T-helper 2 cell (primary cell): ENCODE measurements at places on chromosomes 6 and 20.

DNA sequence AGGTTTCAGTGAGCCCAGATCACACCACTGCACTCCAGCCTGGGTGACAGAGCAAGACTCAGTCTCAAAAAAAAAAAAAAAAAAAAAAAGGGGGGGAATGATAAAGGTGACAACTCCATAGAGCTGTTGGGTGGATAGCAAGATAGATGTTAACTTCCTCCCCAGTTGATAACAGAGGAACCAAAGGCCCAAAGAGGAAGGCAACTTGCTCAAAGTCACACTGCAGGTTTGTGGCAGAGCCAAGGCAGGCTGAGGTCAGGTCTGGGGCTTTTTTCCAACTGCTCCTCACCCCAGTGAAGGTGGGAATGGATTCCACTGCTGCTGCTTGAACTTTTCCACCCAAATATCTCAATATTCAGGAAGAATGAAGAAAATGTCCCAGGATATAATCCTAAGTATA, 26.7 kb downstream of the HCK start:
- no peak for DNase-seq

- DNase-seq, result no peak
Measured at GRCh38 chr6:135182071-135183001, 1.2 kb downstream of the MYB start.

DNA sequence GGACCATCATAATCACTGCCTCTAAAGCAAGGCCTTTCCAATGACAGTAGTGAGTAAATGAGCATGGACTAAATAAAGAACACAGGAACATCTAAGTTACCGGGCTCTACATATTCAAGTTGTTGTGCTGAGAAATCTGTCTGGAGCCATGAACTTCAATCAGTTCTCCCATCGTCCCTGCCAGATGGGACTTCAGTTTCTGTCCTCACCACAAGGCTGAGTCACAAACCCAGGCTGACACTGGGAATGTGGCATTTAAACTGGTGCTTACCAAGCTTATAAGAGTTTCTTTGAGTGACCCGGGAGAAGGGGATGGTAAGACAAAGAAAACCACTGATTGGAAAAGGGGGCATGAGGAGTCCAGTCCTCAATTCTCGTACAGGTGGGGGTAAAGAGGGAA, 497.0 kb downstream of the MAFB start:
- no peak for DNase-seq

DNA sequence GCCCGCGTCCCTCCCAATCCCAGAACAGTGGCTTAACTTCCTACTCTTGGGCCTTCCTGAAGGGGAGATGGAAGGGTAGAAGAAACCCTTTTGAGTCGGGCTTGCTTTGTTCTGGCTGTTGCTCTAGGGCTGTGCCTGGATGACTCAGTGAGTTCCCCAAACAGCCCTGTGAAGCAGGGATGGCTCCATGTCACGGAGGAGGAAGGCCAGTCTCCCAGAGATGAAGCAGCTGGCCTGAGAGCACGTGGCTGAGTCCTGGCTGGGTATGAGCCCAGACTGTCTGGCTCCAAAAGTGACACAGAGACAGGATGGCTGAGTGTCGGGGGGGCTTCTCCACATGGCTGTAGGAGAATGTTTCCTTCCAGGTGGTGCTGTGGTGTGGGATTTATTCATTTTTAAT, 4.6 kb downstream of the SYTL3 start:
- no peak for DNase-seq

- DNase-seq, result no peak
Measured at GRCh38 chr6:31621991-31622390, 1.5 kb downstream of the PRRC2A start.
